ENCODE measurements at places on chromosomes 4 and X.

DNA sequence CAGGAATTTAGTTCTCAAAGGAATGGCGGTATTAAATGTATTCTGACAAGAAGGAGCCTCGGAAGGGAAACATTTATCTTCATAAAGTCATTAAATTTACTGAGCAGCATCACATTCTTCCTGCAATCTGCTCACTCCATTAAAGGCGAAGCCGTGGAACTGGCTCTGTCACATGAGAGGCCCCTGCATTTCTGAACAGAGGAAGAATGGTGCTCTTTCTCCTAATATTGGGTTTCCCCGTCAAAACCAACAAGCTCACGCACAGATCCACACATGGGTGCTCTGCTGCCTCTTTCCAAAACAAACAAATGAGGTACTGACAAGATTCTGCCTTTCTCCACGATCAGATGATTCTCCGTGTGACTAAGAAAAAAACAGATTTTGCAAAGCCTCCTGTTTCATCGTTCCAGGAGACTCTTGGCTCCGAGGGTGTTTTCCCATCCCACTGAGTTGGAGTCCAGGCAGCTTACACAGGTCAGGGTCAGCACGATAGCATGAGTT, 191.2 kb downstream of the IDS start:
- no peak for DNase-seq

- no peak for DNase-seq
Observed at GRCh38 chrX:7170898-7171297, 22.9 kb upstream of the PUDP start.

GRCh38 chrX:32525234-32525633, 686.1 kb downstream of the DMD start:
- DNase-seq: no peak

- no peak for DNase-seq
Observed at GRCh38 chrX:78886550-78886949, 58.6 kb upstream of the P2RY10 start.

- DNase-seq: no peak
Observed at GRCh38 chr4:10584042-10584441, 100.5 kb downstream of the CLNK start.

- no peak for DNase-seq
Observed at GRCh38 chrX:53323196-53323595, 41.8 kb upstream of the IQSEC2 start.

GRCh38 chr4:29046781-29047180, 1673.4 kb upstream of the PCDH7 start:
- no peak for DNase-seq

DNA sequence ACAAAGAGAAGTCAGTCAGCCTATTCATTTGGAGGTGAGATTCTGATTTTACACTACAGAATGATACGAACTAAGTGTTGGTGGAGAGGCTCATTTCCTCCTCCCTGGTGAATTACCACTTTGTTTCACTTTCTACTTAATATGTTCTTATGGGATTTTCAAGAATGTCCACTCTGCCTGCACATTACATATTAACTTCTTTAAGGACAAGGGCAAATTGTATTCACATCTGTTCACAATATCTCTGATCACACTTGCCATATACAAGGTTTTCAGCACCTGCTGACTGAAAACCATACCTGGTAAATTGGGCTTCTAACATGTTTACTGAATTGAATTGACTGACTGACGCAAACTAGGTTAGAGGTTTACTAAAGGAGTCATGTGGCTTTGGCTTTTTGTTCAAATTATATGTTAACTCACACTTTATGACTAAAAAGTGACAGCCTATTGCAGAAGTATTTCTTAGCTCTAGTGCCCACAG, 188.4 kb upstream of the MBNL3 start:
- DNase-seq: no peak

DNA sequence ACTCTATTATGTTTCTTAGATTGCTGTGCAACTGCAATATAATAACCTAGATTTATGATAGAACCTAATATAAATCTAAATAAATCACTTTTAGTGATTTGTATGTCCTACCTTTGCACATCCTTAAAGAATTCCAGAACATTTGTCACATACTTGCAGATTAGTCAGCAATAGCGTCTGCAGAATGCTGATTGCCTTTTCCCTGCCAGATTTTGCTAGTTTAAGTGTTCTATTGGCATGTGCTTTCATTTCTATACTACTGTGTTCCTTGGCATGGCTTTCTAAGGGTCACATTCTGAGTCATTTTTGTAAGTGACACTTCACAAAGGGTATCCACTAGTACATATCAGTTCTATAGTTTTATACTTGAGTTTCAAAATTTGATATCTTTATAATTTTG, 303.1 kb upstream of the GIMD1 start:
- no peak for DNase-seq

DNA sequence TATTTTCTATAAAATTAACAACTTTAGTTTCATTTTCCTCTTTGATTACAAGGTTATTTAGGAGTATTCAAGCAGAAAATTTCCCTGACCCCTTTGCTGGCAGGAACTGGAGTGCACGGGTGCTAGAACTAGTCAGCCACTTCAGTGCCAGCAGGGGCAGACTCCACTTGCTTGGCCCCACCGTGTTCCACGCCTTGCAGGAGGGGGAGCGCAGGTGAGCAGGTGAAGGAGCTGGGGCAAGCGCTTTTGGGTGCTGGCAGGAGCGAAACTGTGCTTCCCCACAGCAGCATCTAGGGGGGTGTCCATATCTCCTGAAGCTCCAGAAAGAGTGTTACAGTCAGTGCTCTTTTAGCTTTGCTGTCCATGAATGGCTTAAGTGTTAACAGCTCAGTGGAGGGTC, 45.5 kb downstream of the MID2 start:
- DNase-seq: no peak

DNA sequence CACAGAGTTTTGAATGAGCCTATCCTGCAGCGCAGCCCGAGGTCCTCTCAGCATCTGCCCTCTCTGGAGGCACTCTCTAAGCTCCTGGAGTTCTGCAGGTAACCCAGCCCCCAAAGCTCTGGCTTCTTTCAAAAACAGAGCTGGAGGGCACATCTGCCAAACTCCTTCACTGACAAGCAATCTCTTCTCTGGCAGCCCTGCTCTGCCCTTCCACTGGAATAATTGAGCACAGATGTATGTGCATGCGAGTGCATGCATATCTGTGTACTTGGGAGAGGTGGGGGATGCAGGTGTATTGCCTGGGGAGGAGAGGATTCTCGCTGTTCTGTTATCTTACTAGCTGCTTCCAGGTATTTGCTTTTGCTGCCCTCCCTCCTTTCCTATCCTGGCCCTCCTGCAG, 22.2 kb upstream of the PLP1 start:
- DNase-seq: no peak

DNA sequence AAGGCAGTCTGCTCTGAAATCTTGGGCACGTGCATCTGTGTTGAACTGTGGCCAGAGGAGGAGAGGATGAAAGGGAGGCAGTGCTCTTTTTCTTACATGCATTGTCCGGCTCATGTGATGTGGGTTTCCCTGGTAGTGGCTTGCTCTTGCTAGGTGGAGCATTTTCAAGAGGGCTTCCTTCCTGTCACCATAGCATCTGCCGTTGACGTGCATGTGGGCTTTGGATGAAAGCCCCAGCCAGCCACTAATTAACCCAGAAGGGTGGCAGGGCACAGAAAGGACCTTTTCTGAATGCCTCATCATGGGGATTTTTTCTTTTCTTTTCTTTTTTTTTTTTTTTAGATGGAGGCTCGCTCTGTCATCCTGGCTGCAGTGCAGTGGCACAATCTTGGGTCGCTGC, 121.3 kb downstream of the GPR143 start:
- DNase-seq: no peak
